ENCODE measurements at places on chromosomes 1 and 21. TPM values are rescaled to one million over a fixed set of nuclear protein-coding genes. Genes with fewer than 3 reads are reported as not detected.

- DNase-seq = no peak
These were observed 6.6 kb downstream of the PAPPA2 start for GRCh38 chr1:176469450-176470010.

GRCh38 chr1:31166462-31166861 lies 73.2 kb downstream of the NKAIN1 start:
- no peak for DNase-seq

DNA sequence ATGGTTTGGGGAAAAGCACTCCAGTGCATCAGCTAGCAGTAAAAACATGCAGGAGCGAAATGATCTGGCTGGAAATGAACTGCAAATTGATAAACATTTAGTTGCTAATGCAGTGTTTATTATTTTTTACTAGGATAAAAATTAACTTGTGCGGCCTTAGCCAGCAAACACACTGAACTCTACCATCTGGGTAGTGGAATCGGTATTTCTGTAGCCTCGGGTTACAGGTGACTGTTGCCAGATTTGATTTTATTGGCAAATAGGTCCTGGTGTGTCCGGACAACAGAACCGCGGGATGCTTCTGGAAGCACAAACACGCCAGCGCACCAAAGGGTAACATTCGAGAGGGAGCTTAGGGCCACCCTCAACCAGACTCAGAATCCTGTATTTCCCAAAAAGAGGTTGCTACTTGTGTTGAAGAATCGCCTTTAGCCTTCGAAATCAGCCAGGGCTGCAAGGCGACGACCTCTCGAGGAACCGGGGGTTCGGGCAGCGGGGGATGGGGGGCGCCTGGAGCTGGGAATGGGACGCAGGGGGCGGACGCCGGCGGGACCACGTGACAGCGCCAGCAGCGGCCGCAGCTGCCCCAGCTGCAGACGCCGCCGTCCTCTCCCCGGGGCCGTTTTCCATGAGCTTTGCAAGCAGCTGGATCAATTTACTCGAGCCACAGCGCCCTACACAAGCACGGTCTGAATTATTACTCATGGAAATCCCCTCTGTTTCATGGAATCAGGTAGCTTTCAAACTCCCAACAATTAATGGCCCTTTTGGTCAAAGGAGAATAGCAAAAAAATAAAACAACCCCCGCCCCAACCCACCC lies 158.8 kb downstream of the TOMM20 start:
- DNase-seq = peak; percentile 39

FCGR3A gene
- total RNA-seq = 5.6 TPM

DNA sequence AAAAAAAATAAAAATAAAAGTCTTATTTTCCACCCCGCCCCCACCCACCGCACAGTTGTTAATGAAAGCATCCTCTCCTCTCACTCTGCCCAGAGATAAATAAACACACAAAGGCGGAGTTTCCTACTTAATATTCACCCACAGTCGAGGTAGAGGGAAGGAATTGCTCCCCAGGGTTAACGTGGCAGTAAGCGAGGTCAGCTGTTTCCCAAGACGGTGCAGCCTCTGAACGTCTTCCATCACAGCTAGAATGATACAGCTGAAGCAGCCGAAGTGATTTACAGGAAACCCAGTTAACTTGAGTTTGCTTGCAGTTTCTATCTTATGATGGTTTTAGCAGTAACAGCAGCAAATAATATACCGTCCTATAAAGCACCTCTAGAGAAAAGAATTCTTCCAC lies 283.9 kb downstream of the PBX1 start:
- no peak for DNase-seq

ZCCHC17 gene
- 49.0 TPM for total RNA-seq

DNA sequence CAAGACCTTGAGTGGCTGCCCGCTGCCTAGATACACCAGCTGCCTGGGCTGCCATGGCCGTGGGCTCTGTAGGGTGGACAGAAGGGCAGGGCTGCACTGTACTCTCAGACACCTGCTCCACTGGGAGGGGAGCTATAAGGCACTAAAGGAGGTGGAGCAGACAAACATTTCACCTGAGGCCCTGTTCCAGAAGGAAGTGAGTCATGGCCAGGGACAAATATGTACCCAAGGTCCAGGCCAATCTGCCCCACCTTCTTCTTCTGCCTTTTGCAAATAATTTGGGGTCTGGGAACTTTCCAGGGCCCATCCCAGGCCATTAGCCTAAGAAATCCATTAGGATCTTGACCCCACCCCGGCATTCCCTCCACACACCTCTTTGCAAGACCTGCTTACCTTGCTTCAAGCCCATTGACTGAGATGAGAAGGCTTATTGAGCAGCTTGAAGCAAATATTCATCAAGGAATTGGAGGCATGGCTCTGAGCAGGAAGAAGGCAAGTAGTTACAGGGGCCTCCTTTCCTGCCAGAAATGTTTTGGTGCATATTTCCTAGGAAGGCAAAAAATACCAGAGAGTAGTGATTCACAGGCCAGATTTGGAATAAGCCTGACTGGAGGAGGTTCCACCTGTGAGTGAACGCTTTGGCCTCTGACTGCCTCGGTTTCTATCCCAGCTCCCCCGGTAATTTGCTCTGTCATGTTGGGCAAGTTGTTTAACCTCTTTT lies at the start of gene CAPN8:
Gene CAPN8, minus strand, starts transcription at position 110 of the 721 bp plus-strand sequence. Its CDS starts 55 bp downstream, at position 55.
- DNase-seq = no peak
